Caki2 (cell line): ENCODE measurements at places on chromosomes 11 and 22.

GRCh38 chr11:83061883-83062282 is 9.8 kb downstream of the RAB30 start:
- DNase-seq: no peak

DNA sequence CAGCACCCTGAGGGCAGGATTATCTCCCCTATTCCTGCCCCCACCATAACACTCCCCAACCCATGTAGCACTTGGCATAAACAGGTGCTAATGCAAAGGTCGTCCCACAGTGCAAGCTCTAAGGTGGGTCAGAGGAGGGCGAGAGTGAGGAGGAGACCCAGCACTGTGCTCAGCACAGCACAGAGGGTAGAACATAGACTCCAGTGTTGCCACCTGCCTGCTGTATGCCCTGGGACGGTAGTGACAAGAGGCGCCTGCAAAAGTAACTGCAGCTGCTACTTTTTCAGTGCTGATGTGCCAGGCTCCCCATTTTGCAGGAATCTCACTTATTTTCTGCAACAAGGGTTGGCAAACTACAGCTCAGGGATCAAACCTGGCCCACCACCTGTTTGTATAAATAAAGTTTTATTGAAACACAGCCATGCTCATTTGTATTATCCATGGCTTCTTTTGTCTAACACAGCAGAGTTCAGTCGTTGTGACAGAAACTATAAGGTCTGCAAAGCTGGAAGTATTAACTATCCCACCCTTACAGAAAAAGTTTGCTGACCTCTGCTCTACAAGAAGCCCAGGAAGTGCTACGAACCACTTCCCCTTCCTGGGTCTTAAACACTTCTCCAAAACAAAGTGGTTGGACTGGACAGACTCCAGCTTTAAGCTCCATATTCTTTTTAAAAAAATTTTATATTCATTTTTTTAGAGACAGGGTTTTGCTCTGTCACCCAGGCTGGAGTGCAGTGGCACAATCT is 16.9 kb upstream of the CDC42BPG start:
- no peak for DNase-seq

GRCh38 chr11:131763193-131763890 is 392.9 kb downstream of the NTM start:
- no peak for DNase-seq

GRCh38 chr22:44611880-44612496 is 90.0 kb upstream of the PRR5 start:
- DNase-seq: no peak

- no peak for DNase-seq
Observed at GRCh38 chr11:75635066-75635862, 33.6 kb downstream of the MAP6 start.

GRCh38 chr11:61512435-61512834 is 3.9 kb downstream of the LRRC10B start:
- DNase-seq: no peak

DNA sequence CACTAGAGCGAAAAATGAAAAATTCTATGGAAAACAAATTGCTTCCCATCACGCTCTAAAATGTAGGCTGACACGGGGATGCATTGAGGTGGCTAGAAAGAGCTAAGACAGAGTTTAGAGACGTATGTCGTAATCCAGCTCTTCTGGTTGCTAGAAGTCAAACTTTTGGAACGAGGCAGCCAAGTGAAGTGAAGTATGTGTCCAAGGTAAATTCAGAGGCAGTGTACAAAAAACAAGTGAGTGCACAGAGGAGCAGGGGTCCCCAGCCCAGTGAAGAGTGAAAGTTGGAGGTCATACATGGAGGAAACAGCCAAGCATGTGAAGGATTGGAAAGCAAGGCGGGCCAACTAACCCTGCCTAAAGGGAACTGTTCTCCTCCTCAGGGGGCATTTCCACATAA is 528.5 kb downstream of the NTM start:
- DNase-seq: no peak

- DNase-seq: no peak
Observed at GRCh38 chr11:102802341-102802740, 4.4 kb upstream of the MMP1 start.

GRCh38 chr11:123253911-123254310 is 58.9 kb upstream of the CLMP start:
- DNase-seq: no peak

DNA sequence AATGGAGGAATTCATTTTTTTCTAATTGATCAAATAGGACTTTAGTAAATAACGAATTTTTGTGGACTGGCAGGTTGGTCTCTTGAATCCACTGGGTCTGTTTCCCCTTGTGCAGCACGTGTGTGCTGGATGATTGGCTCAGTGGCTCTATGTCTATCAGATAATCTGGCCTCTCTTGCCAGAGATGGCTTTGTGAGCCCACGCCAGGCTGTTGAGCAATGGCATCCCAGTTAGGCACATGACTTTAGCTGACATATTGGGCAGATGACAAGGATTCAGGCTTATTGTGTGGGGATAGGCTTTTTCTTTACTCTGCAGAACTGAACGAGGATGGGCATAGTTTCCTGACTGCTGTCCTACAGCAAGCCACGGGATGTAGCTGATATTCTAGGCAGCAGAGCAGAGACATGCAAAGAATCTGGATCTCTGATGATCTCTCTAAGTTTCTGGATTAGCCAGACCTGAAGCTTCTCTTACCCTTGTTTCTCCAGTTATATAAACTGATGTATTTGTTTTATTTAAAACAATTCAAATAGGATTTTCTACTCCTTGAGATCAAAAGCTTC is 144.9 kb downstream of the ARHGAP42 start:
- peak; percentile 25 for DNase-seq

DNA sequence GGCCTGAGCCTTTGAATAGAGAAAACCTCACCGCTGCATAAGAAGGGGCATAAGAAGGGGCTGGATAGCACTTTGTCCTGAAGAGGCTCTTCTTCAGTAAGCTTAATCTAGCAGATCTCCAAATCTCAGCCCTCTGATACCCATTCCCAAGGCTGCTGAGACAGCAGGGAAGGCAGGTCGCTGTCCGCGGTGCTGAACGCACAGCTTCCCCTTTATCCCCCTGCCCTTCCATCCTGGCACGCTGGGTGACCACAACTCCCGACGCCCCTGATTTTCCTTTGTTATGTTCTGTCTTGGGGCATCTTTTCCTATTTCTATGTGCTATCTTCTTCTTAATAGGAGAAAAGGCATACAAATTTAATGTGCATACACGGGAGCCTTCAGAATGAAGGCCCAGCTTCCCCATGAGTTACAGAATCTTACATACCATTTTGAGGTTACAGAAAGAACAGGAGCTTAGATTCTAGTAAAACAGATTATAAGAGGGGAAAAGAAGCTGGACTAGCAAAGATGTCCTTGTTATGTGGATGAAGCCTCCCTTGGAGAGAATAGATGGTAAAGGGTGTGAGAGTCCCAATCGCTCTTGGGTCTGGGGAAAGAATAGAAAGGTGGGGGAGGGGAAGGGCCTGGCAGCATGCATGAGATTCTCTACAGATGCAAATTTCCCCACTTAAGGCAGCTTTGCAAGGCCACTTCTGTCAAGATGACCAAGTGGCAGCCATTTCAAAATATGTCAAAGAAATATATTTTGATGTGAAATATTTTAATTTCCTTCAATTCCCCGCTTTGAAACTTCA is 5.7 kb upstream of the SULT4A1 start:
- DNase-seq: peak; percentile 54

DNA sequence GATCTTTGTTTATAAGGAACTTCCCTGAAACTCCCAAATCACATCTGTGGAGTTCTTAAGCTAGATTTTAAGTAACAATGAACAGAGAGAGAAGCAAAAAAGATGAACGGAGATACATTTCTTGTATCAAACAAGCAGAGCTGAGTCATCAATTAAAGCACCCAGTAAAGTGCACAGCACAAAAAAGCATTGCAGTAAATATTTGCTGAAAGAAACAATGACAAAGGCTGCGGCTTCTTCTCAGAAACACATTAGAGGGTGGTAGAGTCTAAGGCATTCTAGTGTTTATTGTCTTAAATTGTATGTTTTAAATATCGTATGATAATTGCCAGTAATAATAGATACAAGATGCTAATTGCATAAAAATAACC is 941.6 kb upstream of the CHORDC1 start:
- no peak for DNase-seq

DNA sequence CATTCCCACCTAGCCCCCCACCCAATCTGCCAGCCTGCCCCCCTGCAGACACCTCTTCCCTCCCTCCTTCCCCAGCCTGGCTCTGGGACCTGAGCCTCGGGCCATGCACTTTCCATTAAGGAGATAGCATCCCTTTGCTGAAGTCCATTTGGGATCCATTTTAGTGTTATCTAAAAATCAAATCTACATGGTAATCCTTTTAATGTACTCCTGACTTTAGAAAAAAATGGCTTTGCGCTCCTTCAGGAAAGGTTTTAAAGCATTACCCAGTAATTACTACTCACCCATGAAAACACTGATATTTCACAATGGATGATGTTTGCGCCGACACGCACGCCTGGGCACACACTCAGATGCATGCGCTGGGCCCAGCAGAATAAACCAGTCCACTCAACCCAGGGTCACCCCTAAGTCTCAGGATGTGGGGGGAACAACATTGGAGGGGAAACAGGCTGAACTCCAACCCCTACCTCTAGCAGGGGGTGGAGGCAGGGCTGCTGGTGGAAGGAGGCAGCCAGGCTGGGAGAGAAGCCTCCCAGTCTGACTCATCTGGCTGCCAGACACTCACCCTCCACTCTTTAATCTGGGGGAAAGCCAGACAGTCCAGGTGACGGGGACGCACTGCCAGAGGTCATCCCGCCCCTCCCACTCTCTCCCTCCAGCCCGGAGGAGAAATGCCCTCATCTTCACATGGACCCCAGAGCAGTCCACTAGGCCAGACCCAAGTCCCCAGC is 29.8 kb downstream of the LMO1 start:
- DNase-seq: peak; percentile 88

GRCh38 chr11:96960926-96961325 is 571.1 kb downstream of the JRKL start:
- no peak for DNase-seq

- peak; percentile 8 for DNase-seq
Observed at GRCh38 chr11:32231909-32232493, 141.1 kb downstream of the RCN1 start.

GRCh38 chr11:45737056-45737455 is 67.9 kb upstream of the SLC35C1 start:
- no peak for DNase-seq

DNA sequence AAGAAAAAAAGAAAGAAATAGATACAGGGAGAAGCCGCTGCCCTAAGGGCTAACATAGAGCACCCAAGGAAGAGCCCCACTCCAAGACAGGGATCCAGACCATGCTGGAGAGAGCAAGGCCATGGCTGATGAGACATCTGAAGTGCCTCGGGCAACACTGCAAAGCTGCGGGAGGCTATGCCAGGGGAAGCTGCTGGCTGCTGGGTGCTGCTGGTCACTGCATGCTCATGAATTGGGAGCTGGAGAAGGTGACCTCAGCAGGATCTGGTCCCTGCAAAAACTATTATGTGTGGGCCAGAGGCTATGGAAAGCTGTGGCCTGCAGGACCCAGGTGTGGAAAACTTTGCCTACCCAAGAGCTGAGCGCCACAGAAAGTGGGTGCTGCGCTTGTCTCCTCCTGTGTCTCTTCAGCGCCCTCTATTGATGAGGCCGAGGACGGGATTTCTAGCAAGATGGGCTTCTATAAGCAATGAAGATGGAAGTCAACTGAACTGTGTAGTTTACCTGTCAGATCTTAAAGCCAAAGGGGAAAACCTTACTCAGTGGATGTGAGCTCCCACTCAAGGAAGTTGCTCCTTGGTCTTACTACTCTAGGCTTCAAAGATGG is 17.3 kb upstream of the SLC29A2 start:
- DNase-seq: peak; percentile 24

GRCh38 chr11:2828585-2829330 is 56.8 kb downstream of the CDKN1C start:
- DNase-seq: no peak

GRCh38 chr11:90332415-90332814 is 109.6 kb upstream of the CHORDC1 start:
- DNase-seq: no peak

- DNase-seq: peak; percentile 69
Observed at GRCh38 chr11:65571940-65572339, 398 bp upstream of the FAM89B start.

- no peak for DNase-seq
Observed at GRCh38 chr11:31114442-31114841, 255.1 kb downstream of the DCDC1 start.

DNA sequence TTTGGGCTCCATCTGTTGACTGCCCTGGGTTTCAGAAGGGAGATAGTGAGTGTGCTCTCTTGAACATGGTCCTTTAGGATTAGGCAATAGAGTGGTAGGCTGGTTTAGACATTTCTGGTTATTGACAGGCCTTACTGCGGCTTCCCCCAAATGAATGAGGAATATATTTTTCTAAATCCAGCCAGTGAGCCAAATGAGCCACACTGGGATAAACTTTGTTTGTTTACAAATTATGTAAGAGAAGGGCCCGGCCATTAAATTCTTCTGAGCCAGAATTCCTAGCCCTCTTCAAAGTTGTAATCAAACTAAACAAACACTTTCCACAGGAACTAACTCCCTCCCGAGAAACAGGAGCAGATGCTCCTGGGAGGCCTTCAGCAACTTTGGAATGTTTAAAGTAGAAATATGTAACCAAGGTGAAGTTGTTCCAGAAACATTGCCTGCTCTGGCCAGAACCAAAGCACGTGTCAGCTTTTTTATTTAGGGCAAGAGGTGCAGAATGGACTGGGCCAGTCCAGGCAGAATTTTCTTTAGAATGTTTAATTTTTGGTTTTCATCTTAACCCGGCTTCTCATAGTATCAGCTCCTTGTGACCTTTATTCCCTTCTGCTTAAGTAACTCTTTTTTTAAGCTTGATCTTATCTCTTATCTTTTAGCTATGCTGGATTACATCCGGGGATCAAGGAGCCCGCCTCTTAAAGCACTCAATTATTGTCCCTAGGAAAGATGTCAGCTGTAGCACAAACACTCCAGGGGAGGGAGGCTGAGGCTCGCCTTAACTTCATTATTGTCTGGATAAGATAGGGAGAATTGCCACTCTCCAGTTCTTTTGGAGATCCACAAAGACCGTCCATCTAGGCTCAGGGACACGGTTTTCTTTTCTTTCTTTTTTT is 28.7 kb downstream of the ZNRF3 start:
- DNase-seq: peak; percentile 64
